ENCODE measurements at places on chromosomes 4 and X. TPM values are rescaled to one million over a fixed set of nuclear protein-coding genes. Genes with fewer than 3 reads are reported as not detected.

The SFRP2 gene
- total RNA-seq = 3.2 TPM

The CDKL5 gene
- total RNA-seq = 21.9 TPM

The CLDN22 gene
- not detected for total RNA-seq

The TMEM271 gene
- total RNA-seq = not detected

The ZNF185 gene
- 10.1 TPM for total RNA-seq

The PAGE2 gene
- total RNA-seq = not detected

The BMPR1B gene
- 21.1 TPM for total RNA-seq

The TRIM61 gene
- 2.3 TPM for total RNA-seq

The KLB gene
- total RNA-seq = 0.43 TPM
